Activated CD4-positive, alpha-beta memory T cell treated with anti-CD3 and anti-CD28 coated beads, Interleukin-2, amount 10 ng/mL, durations not matched to agents 7 days and 5 days (primary cell): ENCODE measurements at places on chromosomes 5 and 9. TPM values are rescaled to one million over a fixed set of nuclear protein-coding genes. Genes with fewer than 3 reads are reported as not detected.

GRCh38 chr5:128257076-128257475, 173.5 kb downstream of the SLC12A2 start:
- no peaks in the 10 kb centered on the region for H3K27me3 ChIP-seq
- no peak overlapping the region for H3K27ac ChIP-seq
- H3K4me3 ChIP-seq, result no peak overlapping the region
- no peaks in the 10 kb centered on the region for H3K36me3 ChIP-seq
- no peaks in the 10 kb centered on the region for H3K4me1 ChIP-seq
- DNase-seq, result no peak

Gene LECT2
- total RNA-seq, result not detected

DNA sequence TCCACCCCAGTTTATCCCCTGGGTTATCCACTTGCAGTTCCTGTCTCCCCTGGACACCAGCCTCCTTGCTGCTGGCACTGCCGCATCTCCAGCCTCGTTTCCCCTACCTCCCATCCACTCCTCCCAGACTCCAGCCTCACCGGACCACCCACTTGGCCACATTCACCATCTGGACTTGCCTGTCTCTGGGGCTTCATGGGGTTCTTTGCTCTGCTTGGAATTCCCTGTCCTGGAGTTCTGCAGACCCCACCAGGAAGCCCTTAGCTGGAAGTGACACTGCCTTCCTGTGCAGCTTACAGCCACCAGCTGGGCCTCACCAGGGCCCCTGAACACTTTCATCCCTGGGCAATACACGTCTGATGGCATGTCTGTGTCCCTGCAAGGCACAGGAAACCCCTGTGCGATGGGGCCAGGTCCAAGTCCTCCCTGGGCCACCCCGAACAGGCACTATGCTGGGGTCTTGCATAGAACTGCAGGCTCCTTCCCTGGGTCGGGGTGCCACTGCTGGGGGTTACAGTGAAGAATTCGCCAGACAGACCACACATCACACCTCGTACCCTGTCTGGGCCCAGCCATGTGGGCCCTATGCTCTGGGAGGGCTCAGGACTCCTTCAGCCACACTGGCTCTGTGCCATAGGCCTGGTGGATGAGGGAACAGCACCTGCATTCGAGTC, 3.0 kb downstream of the FLT4 start:
- no peak for DNase-seq
- no peaks in the 10 kb centered on the region for H3K36me3 ChIP-seq
- H3K4me1 ChIP-seq, result peaks cover 11% of the 10 kb centered on the region
- no peak overlapping the region for H3K4me3 ChIP-seq
- H3K27me3 ChIP-seq, result peaks cover 31% of the 10 kb centered on the region
- H3K27ac ChIP-seq, result no peak overlapping the region

Gene C5orf58
- total RNA-seq, result not detected

Gene COL15A1
- 0.33 TPM for total RNA-seq

GRCh38 chr5:54589786-54590185, 72.2 kb downstream of the SNX18 start:
- H3K27ac ChIP-seq, result no peak overlapping the region
- no peaks in the 10 kb centered on the region for H3K4me1 ChIP-seq
- no peak overlapping the region for H3K4me3 ChIP-seq
- H3K27me3 ChIP-seq, result no peaks in the 10 kb centered on the region
- H3K36me3 ChIP-seq, result peaks cover 7% of the 10 kb centered on the region

Gene ZNF879
- 4.7 TPM for total RNA-seq

DNA sequence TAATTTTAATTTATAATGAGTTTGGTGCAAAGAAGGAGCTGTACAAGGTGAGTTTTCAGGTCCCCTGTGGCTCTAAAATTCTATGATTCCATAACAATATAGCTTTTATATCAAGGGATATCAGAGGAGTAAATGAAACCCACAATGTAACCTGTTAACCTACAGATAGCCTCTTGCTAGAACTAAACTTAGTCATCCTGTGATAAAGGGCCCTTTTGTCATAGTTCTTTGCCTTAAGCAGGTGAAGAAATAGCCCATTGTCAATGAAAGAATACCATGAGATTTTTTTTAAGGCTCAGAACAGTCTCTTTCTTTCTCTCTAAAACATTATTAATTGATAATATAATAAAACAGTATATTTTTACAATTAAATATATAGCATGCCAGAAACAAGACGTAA, 127.8 kb downstream of the NFIB start:
- H3K4me1 ChIP-seq, result no peaks in the 10 kb centered on the region
- no peak overlapping the region for H3K27ac ChIP-seq
- H3K36me3 ChIP-seq, result no peaks in the 10 kb centered on the region

GRCh38 chr5:154236011-154236410, 45.5 kb downstream of the GALNT10 start:
- no peak for DNase-seq
- H3K4me3 ChIP-seq, result no peak overlapping the region
- H3K27ac ChIP-seq, result no peak overlapping the region

GRCh38 chr5:89191374-89191773, 308.4 kb upstream of the MEF2C start:
- H3K4me1 ChIP-seq, result no peaks in the 10 kb centered on the region
- no peaks in the 10 kb centered on the region for H3K27me3 ChIP-seq
- H3K4me3 ChIP-seq, result no peak overlapping the region
- no peaks in the 10 kb centered on the region for H3K36me3 ChIP-seq
- no peak overlapping the region for H3K27ac ChIP-seq

Gene PCDHGB4
- not detected for total RNA-seq

Gene LCP2
- 313 TPM for total RNA-seq

GRCh38 chr5:73587923-73588322, 22.4 kb downstream of the UTP15 start:
- no peak for DNase-seq
- H3K4me3 ChIP-seq, result no peak overlapping the region
- H3K27me3 ChIP-seq, result peaks cover 5% of the 10 kb centered on the region
- peaks cover 1% of the 10 kb centered on the region for H3K4me1 ChIP-seq

- no peak overlapping the region for H3K27ac ChIP-seq
- no peak overlapping the region for H3K4me3 ChIP-seq
- no peak for DNase-seq
- no peaks in the 10 kb centered on the region for H3K36me3 ChIP-seq
Measured at GRCh38 chr5:56529666-56530430, 285.5 kb upstream of the MAP3K1 start.

DNA sequence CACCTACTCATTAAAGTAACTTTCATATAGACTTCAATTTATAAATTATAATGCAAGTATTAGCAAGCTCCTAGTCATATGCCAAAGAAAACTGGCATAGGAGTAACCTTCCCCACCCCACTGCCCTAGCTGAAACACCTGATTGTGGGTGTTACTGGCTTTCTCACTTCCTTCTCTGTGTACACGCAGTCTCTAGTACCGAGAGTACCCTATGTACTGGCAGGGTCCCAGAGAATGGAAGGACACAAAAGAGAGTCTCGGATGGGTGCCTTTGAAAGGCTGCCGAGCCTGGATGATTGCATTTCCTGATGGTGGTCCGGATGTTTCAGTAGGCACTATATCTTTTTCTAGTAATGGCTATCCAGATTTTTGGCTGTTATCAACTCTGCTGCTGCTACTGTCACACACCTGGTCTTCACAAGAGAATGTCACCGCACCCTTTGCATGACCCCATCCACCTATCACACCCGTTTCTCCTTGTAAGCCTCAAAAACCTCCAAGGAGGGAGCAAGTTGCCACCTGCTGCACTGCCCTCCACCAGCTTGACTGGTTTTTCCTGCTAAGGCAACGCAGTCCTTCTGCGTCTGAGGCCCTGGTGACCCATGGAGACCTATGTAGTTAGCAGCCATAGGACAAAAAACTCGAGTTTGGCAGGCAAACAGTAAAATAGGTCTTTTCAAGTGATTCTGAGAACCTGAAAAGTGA, 53.8 kb upstream of the CLINT1 start:
- DNase-seq, result no peak
- peaks cover 4% of the 10 kb centered on the region for H3K4me1 ChIP-seq
- H3K27ac ChIP-seq, result no peak overlapping the region
- H3K36me3 ChIP-seq, result no peaks in the 10 kb centered on the region
- H3K27me3 ChIP-seq, result peaks cover 5% of the 10 kb centered on the region

Gene ANKRD20A1
- total RNA-seq, result 3.6 TPM

Gene BARHL1
- total RNA-seq, result not detected

DNA sequence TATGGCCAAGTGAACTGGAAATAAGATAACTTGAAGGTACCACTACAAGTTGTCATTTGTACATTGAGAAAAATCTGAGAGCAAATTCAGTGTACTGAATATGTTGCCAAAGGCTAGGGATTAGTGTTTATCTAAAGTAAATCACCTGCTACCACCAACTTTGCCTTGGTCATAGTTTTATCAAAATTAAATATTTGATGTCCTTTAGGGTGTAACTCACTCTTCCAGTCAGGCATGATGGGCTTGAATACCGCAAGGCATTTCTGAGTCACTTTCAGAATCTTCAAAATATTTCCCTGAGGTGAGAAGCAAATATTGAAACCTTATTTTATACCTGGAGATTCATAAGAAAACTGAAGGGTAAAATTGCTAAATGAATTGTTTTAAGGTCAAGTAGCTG, 1338.6 kb upstream of the ACO1 start:
- H3K4me1 ChIP-seq, result no peaks in the 10 kb centered on the region
- H3K4me3 ChIP-seq, result no peak overlapping the region
- no peak overlapping the region for H3K27ac ChIP-seq
- no peaks in the 10 kb centered on the region for H3K36me3 ChIP-seq
